ENCODE measurements at places on chromosomes 3 and 15.

GRCh38 chr15:51244423-51244869 is 94.0 kb downstream of the CYP19A1 start:
- no peak for DNase-seq

- no peak for DNase-seq
Measured at GRCh38 chr15:80585544-80586018, 109.5 kb upstream of the ABHD17C start.

DNA sequence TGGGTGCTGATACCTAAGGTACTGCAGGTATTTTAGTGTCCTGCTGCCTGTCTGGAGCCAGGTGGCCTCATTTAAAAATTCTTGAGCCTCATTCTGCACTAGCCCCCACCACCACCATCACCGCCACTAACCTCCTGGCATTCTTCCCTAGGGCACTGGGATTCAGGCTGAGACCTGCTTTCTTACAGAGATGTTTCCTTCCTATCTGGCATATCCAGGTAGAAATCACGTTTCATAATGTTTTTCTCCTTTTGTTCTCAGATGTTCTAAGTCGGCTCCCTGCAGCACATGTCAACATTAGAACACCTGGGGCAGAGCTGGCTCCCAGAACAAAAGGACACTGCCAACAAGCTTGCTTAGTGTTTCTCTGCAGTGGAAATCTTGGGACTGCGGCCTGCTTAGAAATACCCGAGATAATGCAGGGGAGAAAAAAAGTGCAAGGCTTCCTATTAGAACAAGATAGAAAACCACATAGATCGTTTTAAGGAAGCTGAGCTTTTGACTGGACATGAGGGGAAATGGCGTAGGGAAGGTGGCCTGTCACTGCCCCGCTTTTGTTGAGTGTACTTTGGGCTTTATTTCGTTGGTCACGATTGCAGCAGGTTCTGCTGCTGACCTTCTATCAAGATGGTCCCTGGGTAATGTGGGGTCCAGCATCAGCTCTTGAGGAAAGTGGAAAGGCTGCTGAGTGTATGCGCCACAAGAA is 59.6 kb upstream of the PPARG start:
- DNase-seq = no peak

DNA sequence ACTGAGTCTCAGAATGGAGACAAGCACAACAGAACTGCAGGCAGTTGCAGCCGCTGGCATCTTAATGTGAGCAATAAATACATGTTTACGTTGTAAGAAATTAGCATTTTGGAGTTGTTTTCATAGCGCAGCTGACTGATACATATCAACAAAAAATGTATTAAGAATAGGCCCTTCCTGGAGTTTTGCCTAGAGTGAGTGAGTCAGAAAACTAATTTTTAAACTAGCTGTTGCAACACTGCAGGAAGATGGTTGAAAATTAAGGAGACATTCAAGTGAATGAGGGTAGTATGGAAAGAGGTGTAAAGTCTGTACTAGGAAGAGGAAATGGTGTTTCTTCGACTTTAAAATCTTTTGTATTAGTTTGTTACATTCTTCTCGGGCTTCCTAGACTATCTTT is 39.6 kb upstream of the TIMP4 start:
- no peak for DNase-seq

GRCh38 chr3:113165841-113166240 is 45.5 kb upstream of the BOC start:
- DNase-seq = no peak

DNA sequence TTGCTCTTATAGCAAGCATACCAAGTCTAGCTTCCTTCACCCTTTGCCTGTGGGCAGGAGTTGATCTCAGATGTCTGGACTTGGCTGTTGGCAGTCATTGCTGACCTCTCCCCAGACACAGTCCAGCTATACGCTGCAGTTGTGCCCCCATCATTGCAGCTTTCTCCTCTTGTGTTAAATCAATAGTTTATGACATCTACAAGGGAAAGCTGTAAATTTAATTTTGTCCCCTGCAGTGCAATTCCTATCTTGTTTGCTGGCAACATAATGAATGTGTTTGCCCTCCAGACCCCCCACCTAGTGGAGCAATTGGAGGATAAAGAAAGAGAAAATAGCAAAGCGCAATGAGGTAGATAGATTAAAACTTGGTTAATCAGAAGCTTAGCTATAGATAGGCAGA is 280.2 kb downstream of the LSAMP start:
- DNase-seq = no peak

- DNase-seq = no peak
Measured at GRCh38 chr3:134707908-134708597, 57.2 kb upstream of the KY start.

All from T-cell (primary cell).